Upper lobe of left lung (tissue), 6 donors: ENCODE measurements at places on chromosomes 3 and 15. TPM values are rescaled to one million over a fixed set of nuclear protein-coding genes. Genes with fewer than 3 reads are reported as not detected.

Gene PIGB
- total RNA-seq, result 12.3 TPM

Gene SMAD3
- total RNA-seq, result 35.0 TPM

DNA sequence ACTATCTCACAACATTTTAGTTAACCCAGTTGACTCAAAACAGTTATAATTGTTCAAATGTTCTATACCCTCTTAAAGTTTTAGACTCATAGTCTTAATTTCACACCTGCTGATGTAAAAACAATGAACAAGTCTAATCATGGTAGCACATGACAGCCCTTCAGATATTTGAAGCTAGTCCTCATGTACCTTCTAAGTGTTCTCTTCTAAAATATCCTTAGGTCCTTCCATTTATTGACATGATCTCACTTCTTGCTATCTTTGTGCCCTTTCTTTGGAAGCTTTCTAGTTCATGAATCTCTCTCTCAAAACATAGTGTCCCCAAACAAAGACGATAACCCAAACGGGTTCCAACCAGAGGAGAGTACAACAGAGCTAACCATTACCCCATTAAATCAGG, 363.1 kb downstream of the MECOM start:
- H3K27ac ChIP-seq, result no peak overlapping the region
- H3K4me3 ChIP-seq, result no peak overlapping the region
- no peaks in the 10 kb centered on the region for H3K27me3 ChIP-seq
- H3K4me1 ChIP-seq, result peaks cover 9% of the 10 kb centered on the region
- H3K36me3 ChIP-seq, result no peaks in the 10 kb centered on the region

Gene CCDC80
- total RNA-seq, result 19.0 TPM

DNA sequence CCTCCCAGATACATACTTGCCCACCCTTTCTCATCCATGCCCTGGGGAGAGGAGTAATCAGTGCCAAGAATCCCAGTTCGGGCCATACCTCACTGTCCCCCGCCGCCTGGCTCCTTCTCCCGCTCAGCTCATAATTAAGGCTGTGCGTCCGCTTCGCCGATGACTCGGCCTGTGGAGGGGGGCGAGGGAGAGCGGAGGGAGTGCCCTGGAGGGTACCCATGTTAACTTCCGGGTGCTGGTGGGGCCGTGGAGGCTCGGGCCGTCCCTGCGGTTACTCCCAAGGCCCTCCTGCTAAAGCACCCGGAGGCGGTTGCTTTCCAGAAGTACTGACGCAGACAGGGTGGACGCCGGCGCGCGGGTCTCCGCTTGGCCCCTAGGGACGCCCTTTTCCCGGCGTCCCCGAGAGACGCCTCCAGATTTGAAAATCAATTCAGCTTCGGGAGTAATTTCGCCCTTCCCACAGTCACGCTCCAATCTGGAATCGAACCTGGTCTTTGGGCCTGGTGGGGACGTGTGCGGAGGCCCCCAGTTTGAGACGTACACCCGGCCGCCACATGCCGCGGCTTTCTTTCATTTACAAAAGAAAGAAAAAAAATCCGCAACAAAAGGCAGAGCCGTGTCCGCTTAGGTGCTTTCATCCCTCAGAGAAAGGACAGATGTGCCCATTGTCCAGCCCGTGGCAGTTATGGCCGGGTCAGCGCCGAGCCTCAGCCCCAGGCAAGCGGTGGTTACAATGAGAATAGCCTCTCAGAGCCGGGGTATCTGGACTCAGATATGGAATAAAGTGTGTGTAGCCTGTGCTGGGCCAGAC, 1.0 kb upstream of the ONECUT1 start:
- H3K36me3 ChIP-seq, result no peaks in the 10 kb centered on the region
- H3K27me3 ChIP-seq, result peaks cover 2% of the 10 kb centered on the region
- H3K4me3 ChIP-seq, result peak overlapping the region; percentile 51
- peak; percentile 82 for DNase-seq

DNA sequence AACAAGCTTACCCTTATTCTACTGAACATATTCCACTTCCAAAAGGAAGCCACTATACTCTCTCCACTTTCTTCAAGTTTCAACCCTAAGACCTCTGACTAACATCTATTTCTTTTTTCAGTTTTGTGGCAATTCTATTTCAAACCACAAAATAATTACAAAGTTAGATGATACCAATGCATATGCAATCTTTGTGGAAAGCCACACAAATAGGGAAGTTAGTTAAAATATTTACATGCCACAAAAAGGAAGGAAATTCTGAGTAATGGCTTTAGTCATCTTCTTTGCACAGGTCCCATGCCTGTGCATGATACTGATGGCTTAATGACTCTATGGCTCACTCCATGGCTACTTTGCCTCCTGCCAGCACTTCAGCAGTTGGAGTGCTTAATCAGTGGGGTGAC, 57.0 kb upstream of the MCTP2 start:
- peak overlapping the region; percentile 60 for H3K27ac ChIP-seq
- no peaks in the 10 kb centered on the region for H3K27me3 ChIP-seq
- H3K4me1 ChIP-seq, result no peaks in the 10 kb centered on the region
- DNase-seq, result no peak
- H3K36me3 ChIP-seq, result no peaks in the 10 kb centered on the region

Gene RYR3
- 0.15 TPM for total RNA-seq
